ENCODE measurements at places on chromosomes 1 and 21. TPM values are rescaled to one million over a fixed set of nuclear protein-coding genes. Genes with fewer than 3 reads are reported as not detected.

DNM3 gene
- 15.5 TPM for total RNA-seq

HES2 gene
- 44.7 TPM for total RNA-seq

CALML6 gene
- total RNA-seq: 0.49 TPM

THEM5 gene
- total RNA-seq: 0.98 TPM

PGBD5 gene
- total RNA-seq: 0.98 TPM

AADACL4 gene
- total RNA-seq: not detected

NCDN gene
- total RNA-seq: 24.8 TPM

DNA sequence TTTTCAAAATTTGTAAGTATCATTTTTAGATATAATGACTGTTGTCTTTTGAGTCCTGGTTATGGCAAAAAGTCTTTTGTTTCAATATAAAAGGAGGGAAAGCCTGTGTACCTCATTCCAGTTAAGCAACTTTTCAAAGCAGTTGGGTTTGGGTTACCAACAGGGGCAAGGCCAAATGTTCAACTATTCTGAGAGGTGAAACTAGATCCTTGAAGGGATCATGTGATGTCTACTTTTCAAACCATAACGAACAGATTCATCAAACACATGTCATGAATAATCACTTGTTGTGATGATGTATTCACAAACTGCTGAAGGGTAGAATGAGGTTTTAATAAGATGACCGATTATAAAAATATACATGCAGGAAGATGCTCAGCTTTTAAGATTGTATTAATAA is 171.3 kb downstream of the HHAT start:
- no peak for DNase-seq
- H3K4me3 ChIP-seq: no peak overlapping the region

GRCh38 chr1:116254776-116255175 is 118.3 kb upstream of the ATP1A1 start:
- H3K27ac ChIP-seq: no peak overlapping the region
- no peak for DNase-seq
- H3K36me3 ChIP-seq: no peaks in the 10 kb centered on the region
- no peaks in the 10 kb centered on the region for H3K27me3 ChIP-seq
- peaks cover 9% of the 10 kb centered on the region for H3K4me1 ChIP-seq

DNA sequence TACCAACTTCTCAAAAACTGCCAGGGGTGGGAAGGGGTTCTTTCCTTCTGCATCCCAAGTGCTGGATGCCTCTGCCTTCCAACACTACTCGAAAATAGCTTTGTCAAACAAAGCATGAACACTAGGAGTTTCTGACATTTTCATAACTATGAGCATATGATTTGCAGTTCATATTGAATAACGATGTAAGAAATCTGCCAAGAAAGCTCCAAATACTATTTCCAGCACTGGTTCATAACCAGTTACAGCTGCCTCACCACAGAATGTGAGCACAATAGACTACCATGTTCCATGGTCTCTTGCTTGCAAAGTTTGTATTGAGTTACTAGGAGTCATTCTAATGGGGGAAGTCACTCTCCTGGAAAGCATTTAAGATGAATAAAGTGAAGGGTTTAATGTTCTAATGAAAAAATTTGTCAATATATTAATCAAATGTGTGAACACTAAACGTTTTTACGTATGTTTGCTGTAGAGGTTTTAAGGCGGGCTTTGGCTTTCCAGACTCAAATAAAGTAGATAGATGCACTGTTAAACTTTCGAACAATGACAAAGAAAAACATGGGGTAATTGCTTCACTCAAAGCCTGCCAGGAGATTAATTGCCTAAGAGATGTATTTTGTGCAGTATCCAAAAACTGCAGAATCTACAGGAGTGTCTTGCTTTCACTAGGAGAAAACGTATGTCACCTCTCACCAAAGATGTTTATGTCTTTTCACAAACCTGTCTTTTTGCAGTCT is 78.6 kb upstream of the UBE2U start:
- no peak for DNase-seq
- H3K4me3 ChIP-seq: no peak overlapping the region
- no peaks in the 10 kb centered on the region for H3K36me3 ChIP-seq
- H3K27ac ChIP-seq: no peak overlapping the region
- no peaks in the 10 kb centered on the region for H3K4me1 ChIP-seq

DNA sequence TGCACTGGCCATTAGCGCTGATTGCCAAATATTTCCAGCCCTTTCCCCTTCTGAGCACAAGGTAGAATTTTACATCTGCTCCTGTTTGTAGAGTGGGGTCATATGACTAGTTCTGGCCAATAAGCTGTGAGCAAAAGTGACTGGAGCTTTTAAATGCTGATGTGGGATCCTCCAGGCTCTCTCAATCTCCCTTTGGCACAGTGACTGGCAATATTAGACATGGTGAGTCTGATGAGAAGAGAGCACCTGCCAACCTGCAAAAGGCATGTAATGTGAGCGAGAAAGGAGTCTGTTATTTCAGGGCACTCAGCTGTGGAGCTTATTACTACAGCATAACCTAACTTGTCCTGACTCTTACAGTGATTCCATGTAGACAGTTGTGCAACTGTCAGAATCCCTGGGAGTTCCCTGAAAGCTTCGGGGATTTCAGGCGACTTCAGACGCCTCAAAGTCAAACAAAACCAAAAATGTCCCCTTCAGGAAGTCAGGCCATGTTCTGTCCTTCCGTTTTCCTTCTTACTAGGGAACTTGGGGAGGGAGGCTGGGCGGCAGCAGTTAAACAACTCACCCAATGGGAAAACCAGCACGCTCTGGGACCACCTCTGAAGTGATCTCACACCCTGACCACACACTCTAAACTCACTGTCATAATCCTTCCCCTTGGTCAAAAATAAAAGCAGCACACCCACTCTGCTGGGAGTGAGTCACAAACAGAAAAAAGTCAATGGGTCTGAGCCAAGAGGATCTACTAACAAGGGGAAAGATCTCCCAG is 3.6 kb upstream of the RASSF5 start:
- no peak for DNase-seq
- peaks cover 54% of the 10 kb centered on the region for H3K4me1 ChIP-seq
- H3K36me3 ChIP-seq: no peaks in the 10 kb centered on the region
- H3K27me3 ChIP-seq: no peaks in the 10 kb centered on the region
- no peak overlapping the region for H3K4me3 ChIP-seq

- no peak for DNase-seq
- H3K36me3 ChIP-seq: no peaks in the 10 kb centered on the region
- H3K27me3 ChIP-seq: no peaks in the 10 kb centered on the region
- H3K4me3 ChIP-seq: no peak overlapping the region
- H3K4me1 ChIP-seq: peaks cover 48% of the 10 kb centered on the region
Measured at GRCh38 chr1:62682531-62682930, 5.7 kb downstream of the DOCK7 start.

- no peak for DNase-seq
- no peak overlapping the region for H3K27ac ChIP-seq
- H3K36me3 ChIP-seq: no peaks in the 10 kb centered on the region
- H3K27me3 ChIP-seq: peaks cover 17% of the 10 kb centered on the region
Measured at GRCh38 chr21:41770901-41771624, 4.2 kb upstream of the RIPK4 start.

DNA sequence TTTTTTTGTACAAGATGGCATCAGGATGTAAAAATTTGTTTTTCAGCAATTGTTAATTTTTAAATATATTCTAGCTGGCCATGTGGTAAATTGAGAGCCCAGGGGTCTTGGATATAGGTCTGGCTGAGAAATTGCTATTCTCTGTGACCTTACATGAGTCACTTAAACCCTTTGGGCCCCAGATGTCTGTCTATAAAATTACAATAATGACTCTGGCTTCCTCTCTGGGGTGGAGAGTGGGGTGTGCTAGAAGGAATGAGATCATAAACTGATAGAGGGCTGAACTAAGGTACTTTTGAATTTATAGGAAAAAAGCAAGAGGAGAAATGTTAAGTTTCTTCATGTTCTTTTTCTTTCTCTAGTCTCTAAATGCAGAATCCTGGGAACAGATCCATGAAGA is 12.4 kb upstream of the TCHH start:
- no peaks in the 10 kb centered on the region for H3K4me1 ChIP-seq
- H3K4me3 ChIP-seq: no peak overlapping the region
- H3K27ac ChIP-seq: no peak overlapping the region
- no peaks in the 10 kb centered on the region for H3K36me3 ChIP-seq
- DNase-seq: no peak
- no peaks in the 10 kb centered on the region for H3K27me3 ChIP-seq

DNA sequence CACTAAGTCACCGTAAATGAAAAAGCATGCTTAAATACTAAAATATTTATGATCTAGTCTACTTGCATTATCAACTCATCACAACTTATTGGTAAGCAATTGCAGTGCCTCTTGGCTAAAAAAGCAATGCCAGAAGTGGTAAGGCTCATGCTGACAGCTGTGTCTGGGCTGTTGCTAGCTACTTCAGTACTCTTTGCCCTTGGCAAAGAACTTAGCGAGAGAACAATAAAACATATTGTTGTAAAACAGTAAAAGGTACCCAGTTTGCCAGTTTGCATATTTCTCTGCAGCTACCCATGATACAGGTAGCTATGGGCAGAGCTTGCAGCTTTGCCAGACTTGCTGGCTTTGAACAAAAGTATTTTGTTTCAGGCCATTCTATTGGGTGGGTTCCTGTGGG is 73.1 kb downstream of the ATP6V1G3 start:
- no peak overlapping the region for H3K27ac ChIP-seq
- DNase-seq: no peak
- no peaks in the 10 kb centered on the region for H3K27me3 ChIP-seq
- H3K4me3 ChIP-seq: no peak overlapping the region
- H3K4me1 ChIP-seq: no peaks in the 10 kb centered on the region
- H3K36me3 ChIP-seq: no peaks in the 10 kb centered on the region

DNA sequence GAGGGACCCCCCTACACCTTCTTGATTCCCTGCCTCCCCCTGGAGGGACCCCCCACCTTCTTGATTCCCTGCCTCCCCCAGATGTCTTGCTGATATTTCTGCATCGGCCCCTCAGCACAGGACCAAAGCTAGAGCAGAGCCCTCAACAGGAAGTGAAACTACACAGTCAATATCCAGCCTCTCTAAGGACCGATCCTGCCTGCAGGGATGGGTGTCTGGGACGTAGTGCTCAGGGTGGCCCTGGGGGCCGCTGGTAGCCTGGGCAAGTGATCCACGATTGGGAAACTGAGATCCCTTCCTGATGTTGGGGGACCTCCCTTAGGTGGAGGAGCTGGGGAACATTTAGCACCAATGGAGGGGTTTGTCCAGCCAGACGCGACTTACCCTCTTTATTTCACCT is 3.9 kb upstream of the LEFTY2 start:
- H3K27me3 ChIP-seq: no peaks in the 10 kb centered on the region
- H3K36me3 ChIP-seq: no peaks in the 10 kb centered on the region
- H3K4me1 ChIP-seq: peaks cover 22% of the 10 kb centered on the region
- no peak overlapping the region for H3K4me3 ChIP-seq
- H3K27ac ChIP-seq: no peak overlapping the region

GRCh38 chr1:9481048-9481447 is 58.2 kb upstream of the SLC25A33 start:
- no peaks in the 10 kb centered on the region for H3K27me3 ChIP-seq
- no peak for DNase-seq
- no peaks in the 10 kb centered on the region for H3K36me3 ChIP-seq

GRCh38 chr21:38438462-38438893 is 59.8 kb downstream of the ERG start:
- no peak for DNase-seq
- H3K4me1 ChIP-seq: peaks cover 6% of the 10 kb centered on the region
- no peak overlapping the region for H3K27ac ChIP-seq

DNA sequence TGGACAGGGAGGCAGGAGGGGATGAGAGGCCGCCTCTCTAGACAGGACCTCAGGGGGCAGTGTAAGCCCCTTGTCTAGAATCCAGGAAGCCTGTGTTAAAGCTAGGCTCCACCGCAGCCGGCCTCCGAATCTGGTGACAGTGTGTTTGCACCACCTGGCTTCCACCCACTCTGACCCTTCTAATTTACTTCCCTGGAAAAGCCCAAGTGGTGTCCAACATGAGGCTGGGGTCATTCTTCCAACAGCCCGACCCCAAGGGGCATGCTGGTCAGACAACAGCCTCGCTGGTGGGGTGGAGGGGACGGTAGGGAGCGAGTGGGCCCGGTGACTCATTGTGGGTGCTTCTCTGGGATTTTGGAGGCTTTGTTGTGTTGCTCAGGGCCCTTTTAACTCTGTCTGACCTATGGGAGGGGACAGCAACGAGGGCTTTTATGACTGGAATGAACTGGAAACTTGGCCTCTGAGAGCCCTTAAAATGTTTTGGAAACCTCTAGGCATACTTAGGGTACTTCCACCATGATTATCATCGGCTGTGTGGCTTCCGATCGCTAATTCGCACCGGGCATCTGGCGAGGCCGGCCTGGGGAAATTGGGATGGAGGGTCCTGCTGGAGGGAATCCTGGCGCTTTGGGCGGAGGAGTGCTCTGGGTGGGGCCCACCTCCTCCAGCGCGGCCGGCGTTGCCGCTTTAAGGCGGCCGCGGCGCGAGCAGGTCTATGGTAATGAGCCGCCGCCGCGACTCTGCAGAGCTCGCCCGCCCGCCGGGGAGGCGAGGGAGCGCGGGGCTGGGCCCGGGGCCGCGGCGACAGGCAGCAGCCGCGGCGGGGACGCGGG is at the start of gene CELSR2:
TSS of gene CELSR2 (plus strand) at position 743 of the 833 bp plus-strand sequence. CDS start 541 bp downstream, outside the sequence.
- peak within 1 kb of the TSS; percentile 50 for H3K27ac ChIP-seq
- H3K4me1 ChIP-seq: peaks cover 25% of the 10 kb centered on the region

- no peak for DNase-seq
- no peaks in the 10 kb centered on the region for H3K27me3 ChIP-seq
- peak within 1 kb of the TSS; percentile 95 for H3K4me3 ChIP-seq
- H3K4me1 ChIP-seq: peaks cover 43% of the 10 kb centered on the region
Measured at GRCh38 chr1:183472488-183473216, at the start of gene SMG7. TSS of gene SMG7 (plus strand) at chr1:183472499. CDS start at chr1:183472621, 122 bp downstream.

DNA sequence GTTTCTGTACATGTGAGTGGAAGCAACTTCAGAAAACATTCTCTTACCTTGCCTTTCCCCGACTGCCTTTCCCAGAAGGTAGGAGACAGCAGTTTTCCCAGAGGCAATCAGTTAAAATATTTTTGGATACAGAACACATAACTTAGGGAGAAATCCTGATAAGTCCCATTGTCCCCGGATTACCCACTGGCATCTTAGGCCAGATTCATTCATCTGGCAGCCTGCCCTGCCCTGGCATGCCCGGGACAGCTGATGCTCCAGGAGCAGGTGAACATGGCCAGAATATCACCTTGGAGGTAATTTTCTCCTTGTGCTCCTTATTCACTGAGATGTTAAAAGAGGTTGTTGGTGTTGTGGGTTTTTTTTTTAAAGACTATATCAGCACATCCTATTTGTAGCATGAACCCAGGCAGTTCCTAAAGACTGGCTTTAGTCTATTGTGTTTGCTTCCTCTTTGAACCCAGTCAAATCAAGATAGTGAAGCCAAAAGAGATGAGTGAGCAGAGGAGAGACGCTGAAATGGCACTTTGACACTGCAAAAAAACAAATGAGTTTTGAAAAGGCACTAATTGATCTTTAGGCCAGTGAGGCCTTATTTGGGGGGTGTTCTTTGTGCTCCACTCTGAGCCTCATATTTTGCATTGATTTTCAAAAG is 139.6 kb downstream of the PLPP3 start:
- H3K27me3 ChIP-seq: no peaks in the 10 kb centered on the region
- H3K36me3 ChIP-seq: no peaks in the 10 kb centered on the region
- no peaks in the 10 kb centered on the region for H3K4me1 ChIP-seq
- DNase-seq: no peak
- no peak overlapping the region for H3K27ac ChIP-seq
- H3K4me3 ChIP-seq: no peak overlapping the region

All from vagina (tissue), 2 donors.